ENCODE measurements at places on chromosomes 2 and 18.

GRCh38 chr2:182069908-182070307, 84.3 kb downstream of the PPP1R1C start:
- DNase-seq = no peak

DNA sequence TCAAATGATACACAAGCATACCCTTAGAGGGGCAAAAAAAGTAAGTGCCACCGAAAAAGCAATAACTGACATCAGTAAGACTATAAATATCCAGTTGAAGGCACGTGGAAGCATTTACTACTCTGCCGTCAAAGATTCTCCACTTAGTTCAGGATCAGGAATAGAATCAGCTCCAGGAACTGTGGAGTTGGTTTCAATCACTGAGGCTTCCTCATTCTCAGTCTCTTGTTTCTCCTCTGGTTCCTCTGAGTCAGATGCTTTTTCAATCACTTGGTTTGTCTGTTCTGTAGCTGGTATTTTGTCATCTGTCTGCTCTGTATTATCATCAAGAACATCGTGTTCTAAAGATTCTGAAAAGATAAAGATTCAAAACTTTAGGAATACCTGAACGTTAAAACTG, 72.2 kb downstream of the LNPK start:
- DNase-seq = peak; percentile 5

DNA sequence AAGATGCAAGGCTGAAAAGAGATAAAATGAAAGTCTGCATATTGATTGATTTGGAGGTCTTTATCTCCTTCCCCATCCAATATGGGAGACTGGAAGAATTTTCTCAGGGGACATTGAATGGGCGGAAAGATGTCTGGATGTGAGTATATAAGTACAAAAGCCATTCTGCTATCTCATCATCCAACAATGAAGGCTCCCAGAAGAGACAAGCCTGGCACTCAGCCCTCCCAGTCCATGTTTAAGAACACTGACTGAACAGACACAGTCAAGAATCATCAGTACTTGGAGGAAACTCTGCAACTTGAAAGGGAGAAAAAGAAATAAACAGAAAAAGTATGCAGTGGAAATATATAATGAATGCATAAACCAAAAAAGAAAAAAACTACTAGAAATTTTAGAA, 80.9 kb downstream of the PTRHD1 start:
- no peak for DNase-seq

DNA sequence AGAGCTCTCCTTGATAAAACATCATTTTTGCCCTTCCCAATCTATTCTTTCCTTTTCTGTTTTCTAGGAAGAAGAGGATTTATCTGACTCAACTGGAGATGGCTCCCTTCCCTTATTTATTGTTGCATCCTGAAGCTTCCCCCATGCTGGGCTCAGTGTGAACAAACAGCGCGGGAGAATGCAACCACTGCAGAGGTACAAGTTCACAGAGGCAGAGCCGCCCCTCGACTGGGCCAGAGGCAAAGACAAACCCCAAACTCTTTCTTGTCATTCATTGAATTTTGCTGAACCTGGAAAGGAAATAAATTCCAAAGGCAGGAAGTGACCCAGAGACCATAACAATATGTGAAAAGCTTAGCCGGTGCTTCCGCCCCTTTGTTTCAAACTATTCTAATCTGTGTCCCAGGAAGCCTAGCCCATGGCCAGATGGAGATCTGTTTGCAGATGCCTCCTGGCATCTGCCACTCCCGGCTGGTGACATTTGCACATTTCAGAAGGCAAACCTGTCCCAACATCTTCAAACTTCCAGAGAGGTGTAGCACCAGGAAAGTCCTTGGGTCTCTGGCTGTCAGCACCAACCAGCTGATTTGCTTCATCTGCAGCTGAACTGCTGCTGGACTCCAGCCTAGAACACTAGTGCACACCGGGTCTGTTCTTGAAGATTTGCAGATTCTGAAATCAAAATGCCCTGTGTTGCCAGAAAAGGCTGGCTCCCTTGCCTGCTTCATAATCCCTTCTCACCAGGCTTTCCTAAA, 79.4 kb upstream of the MAP4K3 start:
- peak; percentile 81 for DNase-seq

- no peak for DNase-seq
These were observed 157.9 kb upstream of the GLI2 start for GRCh38 chr2:120577721-120578295.

GRCh38 chr18:3248658-3249359, 1.2 kb downstream of the MYL12A start:
- peak; percentile 70 for DNase-seq

DNA sequence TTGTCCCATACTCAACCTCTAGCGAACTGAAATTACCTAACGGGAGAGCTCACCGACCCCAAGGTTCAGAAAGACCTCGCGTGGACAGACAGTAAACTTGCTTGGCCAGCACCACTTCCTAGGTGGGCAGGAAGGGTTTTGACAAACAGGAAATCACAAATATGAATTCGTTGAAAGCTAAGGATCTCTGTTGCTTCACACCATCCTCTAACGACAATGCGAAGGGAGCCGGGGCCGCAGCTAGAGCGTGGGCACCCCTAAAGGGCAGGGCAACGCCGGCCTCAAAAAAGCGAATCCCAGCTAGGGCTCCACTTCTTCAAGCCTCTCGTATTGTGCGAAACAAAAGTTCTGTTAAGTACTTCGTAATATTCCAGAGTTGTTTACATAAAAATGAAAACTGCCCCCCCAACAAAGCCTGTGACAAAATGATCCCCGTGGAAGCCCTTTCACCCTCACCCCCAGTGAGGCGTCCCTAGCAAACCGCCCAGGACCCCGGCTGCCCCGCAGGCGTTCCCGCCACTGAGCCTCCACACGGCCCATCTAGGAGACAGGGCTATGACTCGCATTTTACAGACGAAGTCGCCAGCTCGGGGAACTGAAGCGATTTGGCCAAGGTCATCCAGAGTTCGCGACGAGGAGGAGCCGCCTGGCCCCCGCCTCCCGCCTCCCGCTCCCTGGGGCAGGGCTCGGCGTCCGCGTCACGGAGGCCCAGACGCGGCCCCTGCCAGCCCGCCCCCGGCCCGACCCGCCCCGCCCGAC, 548 bp downstream of the KANSL3 start:
- peak; percentile 89 for DNase-seq

- no peak for DNase-seq
These were observed 1139.5 kb downstream of the BCL11A start for GRCh38 chr2:59413751-59414570.

GRCh38 chr18:76951456-76952247, 129.3 kb downstream of the ZNF236 start:
- DNase-seq = no peak

- DNase-seq = no peak
These were observed 149.5 kb upstream of the RBBP8 start for GRCh38 chr18:22783662-22784076.

- no peak for DNase-seq
These were observed 80.7 kb upstream of the MEX3C start for GRCh38 chr18:51278045-51278649.

- peak; percentile 49 for DNase-seq
These were observed 82.1 kb downstream of the TNP1 start for GRCh38 chr2:216777637-216778273.

GRCh38 chr2:158740127-158740526, 55.0 kb upstream of the DAPL1 start:
- peak; percentile 9 for DNase-seq

- no peak for DNase-seq
These were observed 1267.8 kb downstream of the SUCLG1 start for GRCh38 chr2:83191316-83191715.

- no peak for DNase-seq
These were observed 7.2 kb downstream of the OTOF start for GRCh38 chr2:26470601-26471260.

- DNase-seq = peak; percentile 89
These were observed 126.3 kb downstream of the HDAC4 start for GRCh38 chr2:239274391-239275043.

GRCh38 chr2:209600341-209601171, 171.1 kb upstream of the UNC80 start:
- DNase-seq = no peak

GRCh38 chr2:230793572-230794359, 71.0 kb upstream of the ITM2C start:
- DNase-seq = peak; percentile 100

DNA sequence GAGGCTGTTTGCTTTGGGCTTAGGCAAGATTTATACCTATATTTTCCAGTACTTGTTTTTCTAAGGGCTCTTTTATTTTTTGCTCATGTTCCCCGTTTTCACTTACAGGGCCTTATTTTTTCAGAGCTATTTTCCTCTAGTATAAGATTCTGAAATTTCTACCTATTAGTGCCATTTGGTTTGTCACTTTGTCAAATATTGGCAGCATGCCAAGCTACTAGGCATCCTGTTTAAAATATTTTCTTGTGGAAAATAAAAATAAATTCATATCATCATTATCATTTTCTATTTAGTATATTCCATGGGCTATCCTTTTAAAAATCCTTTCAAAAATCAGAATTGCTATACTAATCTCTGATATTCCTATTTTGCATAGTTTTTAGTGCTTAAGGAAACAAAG, 64.8 kb upstream of the CHST9 start:
- DNase-seq = no peak

DNA sequence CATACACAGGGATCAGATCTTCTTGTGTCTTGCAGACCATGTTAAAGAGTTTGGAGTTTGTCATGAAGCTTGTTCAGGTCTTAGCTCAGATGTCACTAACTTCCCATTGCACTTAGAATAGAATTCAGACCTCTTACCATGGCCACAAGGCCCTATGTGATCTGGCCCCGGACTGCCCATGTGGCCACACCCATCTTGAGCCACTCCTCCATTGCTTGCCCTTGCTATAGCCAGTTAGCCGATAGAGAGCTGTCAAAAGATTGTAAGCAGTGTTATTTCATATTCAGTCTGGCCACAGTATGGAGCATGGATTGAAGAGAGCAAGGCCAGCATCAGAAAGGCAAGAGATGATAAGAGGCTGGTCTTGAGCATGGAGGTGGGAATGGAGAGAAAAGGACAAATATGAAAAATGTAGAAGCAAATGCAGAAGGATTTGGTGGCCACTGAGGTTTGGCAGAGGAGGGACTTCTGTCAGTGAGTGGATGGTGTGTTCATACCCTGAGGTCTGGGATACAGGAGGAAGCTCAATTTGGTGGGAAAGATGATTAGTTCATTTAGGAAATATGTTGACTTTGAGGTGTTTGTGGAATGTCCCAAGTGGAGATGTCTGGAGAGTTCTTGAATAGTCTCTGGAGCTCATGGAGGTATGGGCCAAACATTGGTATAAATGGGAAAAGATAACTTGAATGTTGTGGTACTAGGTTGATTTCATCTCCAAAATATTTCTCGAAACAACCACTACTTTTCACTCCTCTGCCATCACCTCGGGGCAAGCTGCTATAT, 10.6 kb downstream of the DGUOK start:
- DNase-seq = no peak

DNA sequence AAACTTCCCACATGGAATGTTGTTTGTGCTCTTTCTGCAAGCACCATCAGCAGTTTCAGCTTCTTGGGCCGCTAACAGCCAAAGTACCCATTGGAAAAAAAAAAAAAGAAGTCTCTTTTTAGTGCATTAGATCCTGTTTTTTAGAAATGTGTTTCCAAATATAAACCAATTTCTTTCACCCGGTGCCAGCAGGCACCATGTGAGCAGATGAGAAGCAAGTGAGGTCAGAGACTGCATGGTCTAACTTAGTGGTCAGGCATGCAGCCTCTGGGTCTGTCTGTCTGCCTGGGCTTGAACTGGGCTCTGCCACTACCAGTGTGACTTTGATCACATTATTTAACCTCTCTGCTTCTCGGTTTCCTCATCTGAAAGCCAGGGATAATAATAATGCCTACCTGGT, 75.2 kb upstream of the NRP2 start:
- no peak for DNase-seq

GRCh38 chr2:232340171-232340935, 38.2 kb upstream of the ALPP start:
- DNase-seq = no peak

GRCh38 chr2:109372171-109372568, 241.6 kb downstream of the SEPTIN10 start:
- DNase-seq = no peak

DNA sequence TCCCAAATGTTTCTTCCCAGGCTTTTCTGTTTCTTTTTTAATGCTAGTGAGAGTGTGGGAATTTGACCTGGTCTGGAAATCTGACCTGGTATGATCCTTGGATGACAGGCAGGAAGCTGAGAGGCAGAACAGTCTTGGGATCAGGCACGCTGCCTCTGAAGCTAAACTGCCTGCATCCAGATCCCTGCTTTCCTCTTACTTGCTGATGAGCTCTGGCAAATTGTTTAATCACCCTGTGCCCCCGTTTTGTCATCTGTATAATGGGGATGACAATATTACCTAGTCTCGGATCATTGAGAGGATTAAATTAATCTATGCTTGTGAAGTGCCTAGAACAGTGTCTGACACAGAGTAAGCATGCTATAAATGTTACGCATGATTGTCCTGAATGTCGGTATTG, 3.3 kb downstream of the KLHL23 start:
- DNase-seq = no peak

GRCh38 chr18:49008716-49009115, 58.0 kb upstream of the SMAD7 start:
- no peak for DNase-seq

DNA sequence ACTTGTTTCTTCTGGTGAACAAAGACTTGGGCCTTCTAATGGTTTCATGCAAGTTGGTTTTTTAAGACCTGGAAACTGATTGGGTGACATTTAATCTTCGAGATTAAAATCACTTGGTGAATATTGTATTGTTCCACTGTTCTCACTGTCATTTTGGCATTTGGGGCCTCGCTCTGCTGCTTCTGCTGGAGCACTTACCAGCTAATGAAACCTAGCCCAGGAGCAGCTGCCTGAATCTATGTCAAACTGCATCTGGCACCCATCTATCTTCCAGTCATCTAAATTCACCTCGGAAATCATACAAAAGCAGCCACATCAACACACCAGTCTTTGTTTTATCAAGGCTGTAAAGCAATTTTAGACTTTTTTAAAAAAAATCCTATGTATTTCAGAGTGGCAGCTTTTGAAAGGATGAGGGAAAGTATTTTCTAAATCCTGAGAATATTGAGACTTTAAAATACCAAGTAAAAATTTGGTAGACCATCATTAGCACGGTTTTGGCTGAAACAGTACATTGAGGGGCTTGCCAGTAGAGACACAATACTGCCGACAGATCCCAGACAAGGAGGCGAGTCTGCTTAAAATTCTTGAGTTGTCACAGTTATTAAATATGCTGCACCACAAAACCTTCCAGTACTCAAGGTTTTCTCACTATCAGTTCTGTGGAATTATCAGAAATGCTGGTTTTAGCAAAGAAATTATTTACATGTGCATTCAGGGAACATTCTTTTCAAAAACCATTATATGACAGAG, 26.1 kb upstream of the SERTAD2 start:
- DNase-seq = no peak

DNA sequence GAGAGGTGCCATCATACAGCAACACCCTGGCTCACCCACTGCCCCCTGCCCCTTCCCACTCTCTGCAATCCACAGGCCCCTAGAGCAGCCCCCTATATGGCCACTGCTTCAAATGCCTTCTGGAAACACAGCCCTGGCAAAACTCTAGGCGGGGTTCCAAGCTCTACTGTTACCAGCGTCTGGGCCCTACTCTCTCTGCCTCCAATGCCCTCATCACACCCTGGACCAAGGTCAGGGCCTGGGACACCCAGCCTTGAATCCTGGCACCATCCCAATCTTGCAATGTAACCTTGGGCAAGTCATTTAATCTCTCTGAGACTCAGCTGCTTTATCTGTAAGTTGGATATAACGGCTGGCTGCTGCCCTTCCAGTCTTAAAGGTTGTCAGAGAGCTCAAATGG, 39.2 kb upstream of the LOXHD1 start:
- DNase-seq = no peak

GRCh38 chr2:109527846-109528705, 85.7 kb downstream of the SEPTIN10 start:
- no peak for DNase-seq

All from fibroblast of lung (primary cell).